ENCODE measurements at places on chromosomes 1 and 21.

GRCh38 chr1:209708297-209708696 lies 3.7 kb downstream of the HSD11B1 start:
- DNase-seq: no peak

DNA sequence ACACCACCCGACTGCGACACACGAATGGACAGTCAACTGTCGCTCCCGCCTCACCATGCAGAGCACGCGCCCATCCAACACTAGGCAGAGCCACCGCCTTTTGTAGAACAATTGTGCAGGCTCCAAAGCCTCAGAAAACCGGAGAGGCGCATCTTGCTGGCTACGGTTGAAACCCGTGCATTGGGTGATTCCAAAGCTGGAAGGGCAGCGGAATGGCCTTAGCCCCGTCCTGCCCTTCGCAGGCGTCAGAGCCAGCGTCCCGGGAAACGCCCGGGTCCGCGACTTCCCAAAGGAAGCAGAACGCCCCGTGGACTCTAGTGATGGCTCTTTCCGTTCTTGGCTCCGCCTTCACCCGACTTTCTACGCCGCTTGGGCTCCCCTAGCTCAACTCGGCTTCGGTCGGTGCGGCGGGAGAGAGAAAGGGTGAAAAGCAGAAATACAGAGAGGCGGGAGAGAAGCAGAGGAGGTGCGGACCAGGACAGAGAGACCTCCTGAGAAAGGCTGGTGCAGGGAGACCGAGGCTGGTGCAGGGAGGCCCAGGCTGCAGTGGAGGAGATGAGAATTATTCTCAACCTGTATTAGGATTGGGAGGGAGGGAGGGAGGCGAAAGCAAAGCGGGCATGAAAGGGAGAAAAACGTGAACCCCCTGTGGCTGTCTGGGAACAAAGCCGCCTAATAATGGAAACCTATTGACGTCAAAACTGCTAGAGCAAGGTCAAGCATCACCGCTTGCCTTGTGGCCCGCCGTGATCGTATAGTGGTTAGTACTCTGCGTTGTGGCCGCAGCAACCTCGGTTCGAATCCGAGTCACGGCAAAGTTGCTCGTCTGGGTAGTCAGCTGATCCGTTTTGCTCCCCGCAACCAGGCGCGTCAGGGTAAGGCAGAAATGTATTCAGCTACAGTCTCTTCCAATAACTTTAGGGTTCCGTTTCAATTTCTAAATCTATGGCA lies 99.5 kb downstream of the PRKAB2 start:
- no peak for DNase-seq

DNA sequence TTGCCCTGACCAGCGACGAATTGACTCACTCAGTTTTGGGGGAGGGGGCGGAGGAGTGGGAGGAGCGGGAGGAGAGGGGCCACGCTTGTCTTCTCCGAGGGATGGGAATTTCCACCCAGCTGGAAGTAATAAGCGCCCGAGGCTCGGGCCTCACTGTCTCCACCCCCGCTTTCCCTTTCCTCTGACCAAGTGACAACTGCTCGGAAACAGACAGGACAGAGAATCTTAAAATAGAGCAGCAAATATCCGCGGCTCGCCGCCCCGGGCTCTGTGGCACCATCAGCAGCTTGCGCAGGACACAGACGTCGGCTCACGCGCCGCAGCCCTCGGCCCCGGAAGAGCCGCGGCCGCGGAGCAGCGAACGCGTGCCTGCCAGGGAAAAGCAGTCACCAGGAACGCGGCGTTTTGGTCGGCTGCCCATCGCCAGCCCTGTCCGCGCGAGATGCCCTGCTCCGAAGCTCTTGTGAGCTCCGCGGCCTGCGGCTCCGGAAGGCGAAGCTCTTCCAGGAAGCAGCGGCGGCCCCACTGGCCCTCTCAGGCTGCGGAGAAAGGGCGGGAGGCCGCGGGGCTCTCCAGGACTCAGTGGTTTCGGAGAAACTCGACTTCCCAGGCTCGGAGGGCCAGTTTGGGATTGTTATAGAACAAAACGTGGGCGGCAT lies 10.7 kb upstream of the RGS16 start:
- peak; percentile 74 for DNase-seq

- no peak for DNase-seq
Observed at GRCh38 chr21:43277481-43278351, 108.9 kb downstream of the CRYAA start.

DNA sequence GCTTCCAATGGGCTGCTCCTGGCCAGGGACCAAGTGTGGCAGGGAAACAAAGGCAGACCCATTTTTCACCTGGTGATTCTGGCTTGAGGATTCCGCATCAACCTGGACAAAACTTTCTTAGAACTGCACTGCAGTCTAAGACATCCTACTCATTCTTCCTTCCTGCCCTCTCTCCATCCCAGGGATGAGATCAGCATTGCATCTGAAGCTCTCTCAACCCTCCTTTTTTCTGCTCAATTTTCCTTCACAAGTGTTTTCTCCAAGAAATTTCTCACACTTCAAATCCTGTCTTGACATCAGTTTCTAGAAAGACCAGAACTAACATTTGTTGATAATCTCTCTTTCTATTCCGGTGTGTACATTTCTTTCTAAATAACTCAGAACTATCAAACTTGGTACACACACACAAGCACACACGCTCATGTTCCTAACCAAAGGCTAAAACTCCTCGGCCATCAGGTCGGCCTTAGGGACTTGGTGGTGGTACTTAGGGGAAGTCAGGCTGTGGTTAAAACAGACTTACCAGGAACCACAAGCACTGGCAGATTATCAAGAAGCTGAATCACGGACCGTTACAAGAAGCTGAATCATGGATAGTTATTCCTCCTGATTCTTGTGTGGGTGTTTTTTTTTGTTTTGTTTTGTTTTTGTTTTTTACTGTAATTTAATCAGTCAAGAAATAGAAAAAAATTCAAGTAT lies 21.0 kb upstream of the CXADR start:
- peak; percentile 90 for DNase-seq

GRCh38 chr21:18178509-18178908 lies 66.1 kb upstream of the CHODL start:
- DNase-seq: no peak

DNA sequence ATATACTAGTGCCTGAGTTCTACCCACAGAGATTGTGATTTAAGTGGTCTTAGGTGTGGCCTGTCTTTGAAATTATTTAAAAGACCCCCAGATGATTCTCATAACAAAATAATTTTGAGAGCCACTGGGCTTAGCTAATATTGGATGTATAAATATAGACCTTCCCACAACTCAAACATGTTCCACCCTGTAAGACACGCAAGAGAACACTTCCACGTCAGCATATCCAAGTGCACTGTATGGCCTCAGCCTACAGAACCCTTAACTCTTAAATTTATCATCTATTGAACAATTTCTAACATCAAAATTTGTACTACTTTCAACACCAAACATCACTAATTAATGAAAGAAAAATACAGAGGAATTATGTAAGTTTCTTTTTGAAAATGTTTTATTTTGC lies 2.5 kb downstream of the FAM177B start:
- DNase-seq: no peak

DNA sequence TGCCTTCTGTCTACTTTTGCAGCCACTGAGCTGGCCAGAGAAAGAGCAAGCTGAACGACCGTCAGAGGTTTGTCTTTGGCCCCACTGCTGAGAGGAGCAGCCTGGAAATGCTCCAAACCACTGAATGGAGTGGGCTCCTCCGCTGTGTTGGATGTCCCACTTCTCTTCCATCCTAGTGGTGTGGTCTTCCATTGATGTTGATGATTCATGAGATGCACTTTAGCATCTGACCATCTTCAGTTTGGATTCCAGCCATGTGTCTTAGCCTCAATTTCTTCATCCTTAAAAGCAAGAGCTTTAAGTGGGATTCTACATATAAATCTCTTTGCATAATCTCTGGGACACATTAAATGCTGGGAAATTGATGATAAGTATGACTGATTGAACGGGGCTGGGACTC lies 276.9 kb downstream of the SIPA1L2 start:
- DNase-seq: no peak

DNA sequence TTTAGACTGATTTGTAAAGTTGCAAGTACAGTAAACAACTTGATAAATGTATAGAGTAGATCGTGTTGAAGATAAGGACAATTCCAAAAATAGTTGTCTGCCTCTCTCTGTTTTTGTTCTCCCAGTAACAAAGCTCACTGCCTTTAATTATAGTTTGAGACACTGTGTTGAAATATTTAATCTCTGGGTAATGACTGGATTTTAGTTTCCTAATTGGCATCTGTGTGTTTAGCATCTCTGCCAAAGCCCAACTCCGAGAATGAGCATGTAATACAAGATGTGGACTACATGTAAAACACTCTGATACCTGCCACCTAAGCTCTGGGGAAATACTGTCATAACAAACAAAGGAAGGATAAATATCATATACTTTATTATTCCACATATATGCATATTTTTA lies 27.7 kb upstream of the SDE2 start:
- no peak for DNase-seq

Measured in GM04504 (cell line).